Tongue (tissue), 3 donors: ENCODE measurements at places on chromosomes 16 and 17. TPM values are rescaled to one million over a fixed set of nuclear protein-coding genes. Genes with fewer than 3 reads are reported as not detected.

MFSD6L gene
- 0.92 TPM for total RNA-seq

PRAC2 gene
- total RNA-seq, result not detected

NDEL1 gene
- 48.9 TPM for total RNA-seq

TRPV3 gene
- total RNA-seq, result 1.8 TPM

ELOB gene
- total RNA-seq, result 155 TPM

CCL3 gene
- total RNA-seq, result 2.8 TPM

ATP2A1 gene
- total RNA-seq, result 850 TPM

XAF1 gene
- 19.7 TPM for total RNA-seq

GDE1 gene
- 46.4 TPM for total RNA-seq

CFAP97D1 gene
- not detected for total RNA-seq

KRTAP3-1 gene
- total RNA-seq, result not detected

RCVRN gene
- total RNA-seq, result not detected

ADAD2 gene
- total RNA-seq, result 0.31 TPM

ITGAX gene
- 2.7 TPM for total RNA-seq

NOD2 gene
- total RNA-seq, result 2.5 TPM

STAC2 gene
- total RNA-seq, result 0.41 TPM

PRR35 gene
- not detected for total RNA-seq

SLC16A13 gene
- 1.3 TPM for total RNA-seq

FXR2 gene
- 47.8 TPM for total RNA-seq

MT1H gene
- not detected for total RNA-seq

KRTAP16-1 gene
- not detected for total RNA-seq

MGAT5B gene
- not detected for total RNA-seq

RPRML gene
- 0.41 TPM for total RNA-seq

RGS11 gene
- 2.3 TPM for total RNA-seq

MEIOB gene
- 0.62 TPM for total RNA-seq

ERN1 gene
- 9.4 TPM for total RNA-seq

TMEM97 gene
- 12.1 TPM for total RNA-seq

ANKFN1 gene
- 1.7 TPM for total RNA-seq

TNFSF12 gene
- total RNA-seq, result 18.0 TPM

TBC1D28 gene
- total RNA-seq, result not detected

COX11 gene
- total RNA-seq, result 54.4 TPM

RDM1 gene
- 1.6 TPM for total RNA-seq

GP2 gene
- total RNA-seq, result not detected

CSH2 gene
- not detected for total RNA-seq

MRPL28 gene
- total RNA-seq, result 41.7 TPM

DNAH9 gene
- total RNA-seq, result 1.3 TPM

SKA2 gene
- total RNA-seq, result 38.7 TPM

ABCA3 gene
- total RNA-seq, result 8.7 TPM

VAT1L gene
- total RNA-seq, result 2.3 TPM

UMOD gene
- total RNA-seq, result not detected

NUDT21 gene
- 81.8 TPM for total RNA-seq

ITGB4 gene
- 48.2 TPM for total RNA-seq

KRTAP1-1 gene
- total RNA-seq, result not detected

GIT1 gene
- 19.3 TPM for total RNA-seq

C17orf67 gene
- 1.0 TPM for total RNA-seq

AKAP10 gene
- 31.5 TPM for total RNA-seq

CSNK2A2 gene
- 44.9 TPM for total RNA-seq

TMEM94 gene
- total RNA-seq, result 72.3 TPM

ZPBP2 gene
- total RNA-seq, result not detected

ACE gene
- 9.6 TPM for total RNA-seq

PLXDC1 gene
- 13.1 TPM for total RNA-seq

HS3ST6 gene
- 1.5 TPM for total RNA-seq

CCL13 gene
- not detected for total RNA-seq

RHBDF2 gene
- total RNA-seq, result 8.7 TPM

NUPR1 gene
- 1.4 TPM for total RNA-seq

SLC5A10 gene
- total RNA-seq, result not detected

CTF1 gene
- total RNA-seq, result 2.1 TPM

USP6 gene
- 0.92 TPM for total RNA-seq
